Activated T-helper 9 cell treated with anti-CD3 and anti-CD28 coated beads, Interleukin-2, amount 50 U/mL, for 16 hours (primary cell): ENCODE measurements at places on chromosomes 12 and 14.

DNA sequence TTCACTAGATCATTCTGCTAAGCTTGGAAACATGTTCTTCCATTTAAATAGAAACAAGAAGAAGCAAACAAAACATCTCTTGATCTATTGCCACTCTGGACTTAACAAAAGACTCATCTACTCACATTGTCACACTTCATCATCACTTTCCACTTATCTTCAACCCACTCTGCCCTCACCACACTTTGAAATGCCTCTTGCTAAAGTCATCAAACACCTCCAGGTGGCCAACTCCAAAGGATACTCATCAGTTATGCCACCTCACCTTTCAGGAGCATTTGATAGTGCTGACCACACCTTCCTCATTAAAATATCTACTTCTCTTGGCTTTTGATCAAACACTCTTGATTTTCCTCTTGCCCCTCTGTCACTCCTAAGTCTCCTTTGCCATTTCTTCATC lies 7.2 kb downstream of the EFCAB11 start:
- no peak for DNase-seq

DNA sequence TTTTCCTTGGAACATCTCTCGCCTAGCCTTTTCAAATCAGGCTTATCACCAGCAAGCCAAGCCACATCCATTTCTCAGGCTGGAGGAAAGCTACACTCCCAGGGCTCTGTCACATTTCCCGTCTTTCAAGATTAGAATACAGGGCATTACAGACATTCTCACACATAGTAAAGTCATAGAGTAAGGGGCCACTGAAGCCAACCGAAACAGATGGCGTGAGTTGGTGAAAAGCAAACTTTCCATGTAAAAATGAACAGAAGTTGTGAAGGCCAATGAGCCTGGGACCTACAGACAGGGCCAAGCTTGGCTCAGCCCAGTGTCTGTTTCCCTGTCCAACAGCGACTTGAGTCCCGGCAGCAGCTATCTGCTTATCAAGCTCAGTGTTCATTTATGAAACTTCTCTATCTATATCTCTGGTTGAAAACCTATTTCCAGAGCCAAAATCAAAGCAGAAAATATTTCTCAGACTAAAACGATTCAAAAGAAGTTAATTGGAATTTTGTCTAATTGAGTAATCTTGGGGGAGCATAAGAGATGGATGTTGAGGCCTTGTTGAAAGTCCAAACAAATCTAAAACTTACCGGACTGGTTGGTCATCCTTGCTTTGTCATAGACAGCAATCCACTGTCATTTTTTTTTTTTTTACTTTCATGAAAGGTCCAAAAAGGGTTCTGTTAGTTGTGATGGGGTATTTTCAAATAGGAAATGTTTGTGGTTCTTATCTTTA lies 105.6 kb downstream of the DAAM1 start:
- no peak for DNase-seq

- no peak for DNase-seq
Observed at GRCh38 chr12:88767699-88768098, 187.4 kb upstream of the KITLG start.

DNA sequence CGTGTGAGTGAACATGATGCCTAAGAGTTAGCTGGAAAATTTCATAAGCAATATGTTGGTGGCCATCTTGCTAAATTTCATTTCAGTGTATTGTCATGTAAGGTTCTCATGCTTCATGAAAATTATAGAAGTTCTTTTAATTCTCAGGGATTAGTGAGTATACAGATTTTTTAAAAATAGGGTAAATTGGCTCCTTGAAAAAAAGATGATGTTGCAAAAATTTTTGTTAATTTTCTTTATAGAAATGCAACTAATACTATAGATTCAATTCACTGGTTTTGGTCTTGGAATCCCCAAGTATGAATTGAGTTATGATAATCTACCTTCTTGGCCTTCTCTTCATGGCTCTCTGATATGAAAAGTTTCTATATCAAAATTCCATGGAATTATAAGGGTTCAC lies 75.4 kb downstream of the NTN4 start:
- DNase-seq, result no peak

DNA sequence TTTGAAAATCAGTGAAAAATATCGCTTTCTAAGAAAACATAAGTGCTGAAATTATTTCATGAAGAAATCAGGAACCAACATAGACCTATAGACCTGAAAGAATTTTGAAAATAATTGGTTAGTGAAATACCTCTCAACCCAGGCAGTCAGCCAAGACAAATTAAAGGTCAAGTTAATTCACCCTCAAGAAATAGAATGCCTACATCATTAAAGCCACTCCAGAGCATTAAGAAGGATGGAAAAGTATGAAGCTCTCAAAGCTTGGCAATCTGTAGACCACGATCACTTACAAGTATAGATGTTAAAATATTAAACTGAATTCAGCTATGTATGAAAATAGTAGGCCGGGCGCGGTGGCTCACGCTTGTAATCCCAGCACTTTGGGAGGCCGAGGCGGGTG lies 48.3 kb downstream of the SFSWAP start:
- no peak for DNase-seq

DNA sequence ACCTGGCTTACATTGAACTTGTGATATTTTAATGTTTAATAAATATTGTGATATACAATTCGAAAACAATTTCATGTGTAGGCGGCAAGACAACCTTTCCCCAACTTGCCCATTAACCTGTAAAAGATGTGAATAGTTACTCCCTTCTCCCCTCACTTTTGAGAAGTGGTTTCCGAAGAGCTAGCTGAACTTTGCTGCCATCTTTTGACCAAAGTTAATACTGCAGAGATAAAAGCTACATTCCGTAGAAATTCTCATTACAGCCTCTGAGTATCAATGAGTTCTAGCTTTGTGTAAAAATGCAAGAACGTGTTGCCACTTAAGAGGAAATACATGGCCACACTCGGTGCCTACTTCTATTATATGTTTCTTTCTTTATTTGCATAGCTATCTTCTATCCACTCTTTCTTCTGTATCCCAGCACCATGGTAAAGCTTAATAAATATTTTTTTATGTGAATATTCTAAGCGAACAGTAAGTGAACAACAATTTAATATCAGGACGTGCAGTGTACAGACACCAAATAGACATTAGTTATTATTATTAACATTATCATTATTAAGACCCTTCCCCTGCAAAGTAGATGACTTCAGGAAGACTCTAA lies 105.1 kb upstream of the TMEM260 start:
- DNase-seq, result no peak

- no peak for DNase-seq
Observed at GRCh38 chr14:35341454-35341750, 49.2 kb downstream of the PSMA6 start.

- DNase-seq, result no peak
Observed at GRCh38 chr12:5043589-5044419, at the start of gene KCNA5. Gene KCNA5 (plus strand): TSS chr12:5043879. CDS start chr12:5044148, 269 bp downstream.

GRCh38 chr14:68231898-68232297 lies 412.3 kb downstream of the RAD51B start:
- no peak for DNase-seq
